CD4-positive, alpha-beta T cell (primary cell): ENCODE measurements at places on chromosomes 6 and 20.

GRCh38 chr6:109478222-109478805 is 4.7 kb downstream of the ZBTB24 start:
- no peak for DNase-seq

- DNase-seq, result peak; percentile 38
Measured at GRCh38 chr6:138404666-138405337, 779 bp downstream of the HEBP2 start.

- no peak for DNase-seq
Measured at GRCh38 chr6:25640446-25640845, 11.6 kb upstream of the SCGN start.

DNA sequence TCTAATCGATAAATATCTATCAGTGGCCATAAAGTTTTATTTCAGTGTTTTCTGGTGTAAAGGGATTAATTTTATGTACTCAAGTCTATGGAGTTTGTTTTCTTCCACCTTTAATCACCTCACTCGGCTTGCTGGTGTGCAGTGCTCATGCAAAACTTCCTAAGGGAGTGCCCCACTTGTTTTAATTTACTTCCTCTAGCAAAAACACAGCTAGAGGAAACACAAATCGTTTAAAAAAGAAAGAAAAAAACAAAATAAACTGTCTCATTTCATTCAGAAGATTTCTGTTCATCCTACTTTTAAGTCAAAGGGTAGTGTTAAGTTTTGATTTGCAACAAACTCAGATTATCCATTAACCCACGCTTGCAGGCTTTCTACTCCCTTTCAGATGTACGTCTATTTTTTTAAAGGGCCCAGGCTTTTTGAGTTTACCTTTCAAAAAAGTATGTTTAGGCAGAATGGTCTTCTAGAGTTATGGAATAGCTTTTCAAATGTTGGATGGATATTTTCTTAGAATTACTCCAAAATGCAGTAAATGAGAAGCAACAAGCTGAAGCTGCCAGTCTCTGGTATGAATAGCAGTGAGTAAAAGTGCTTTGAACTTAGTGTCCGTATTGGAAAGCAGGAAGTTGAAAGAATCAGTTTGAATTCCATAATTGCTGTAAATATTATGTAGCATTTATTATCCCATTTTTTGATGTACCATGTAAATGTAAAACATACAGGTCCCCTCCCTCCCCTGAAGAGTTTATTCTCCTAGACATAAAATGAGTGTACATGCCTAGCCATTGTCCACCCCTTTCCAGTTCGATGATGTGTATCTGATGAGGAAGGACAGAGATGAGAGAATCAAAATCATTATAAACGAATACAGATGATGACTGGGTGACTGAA is 113.3 kb downstream of the SLC16A10 start:
- DNase-seq, result no peak

DNA sequence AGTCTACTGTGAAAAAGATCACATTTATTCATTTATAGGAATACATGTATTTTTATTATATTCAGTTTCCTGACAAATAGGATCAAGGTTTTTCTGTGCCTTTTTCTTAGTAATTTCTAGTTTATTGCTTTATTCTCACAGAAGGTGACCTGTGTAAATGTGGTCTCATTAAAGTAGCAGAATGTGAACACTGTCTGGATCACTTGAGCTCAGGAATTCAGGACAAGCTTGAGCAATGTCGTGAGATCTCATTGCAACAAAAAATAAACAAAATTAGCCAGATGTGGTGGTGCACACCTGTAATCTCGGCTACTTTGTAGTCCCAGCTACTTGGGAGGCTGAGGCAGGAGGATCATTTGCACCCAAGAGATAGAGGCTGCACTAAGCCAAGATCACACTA is 516.7 kb downstream of the CDKAL1 start:
- DNase-seq, result no peak

DNA sequence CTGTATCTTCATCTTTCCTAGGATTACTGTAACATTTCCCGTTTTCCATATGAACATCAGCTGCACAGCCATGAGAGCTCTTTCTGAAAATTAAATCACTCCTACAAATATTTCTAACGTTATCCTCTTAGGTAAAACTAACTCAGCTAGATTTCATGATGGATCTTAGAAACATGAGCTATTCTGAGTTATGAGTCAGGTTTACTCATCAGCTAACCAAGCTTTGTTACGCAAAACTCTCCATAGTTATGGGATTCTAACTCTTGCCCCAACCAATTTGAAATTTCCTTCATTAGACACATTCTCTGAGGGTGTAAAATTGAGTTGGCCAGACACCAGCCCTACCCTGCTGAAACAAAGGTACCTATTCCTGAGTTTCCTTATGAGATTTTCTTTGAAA is 14.0 kb downstream of the DEFB110 start:
- no peak for DNase-seq

- DNase-seq, result no peak
Measured at GRCh38 chr6:370555-370954, 21.0 kb upstream of the IRF4 start.
